Activated CD4-positive, alpha-beta T cell treated with anti-CD3 and anti-CD28 coated beads, Interleukin-2, amount 50 U/mL, for 24 hours (primary cell): ENCODE measurements at places on chromosomes 11 and 22.

GRCh38 chr22:41762980-41763779 lies 37.3 kb upstream of the CCDC134 start:
- DNase-seq = no peak

DNA sequence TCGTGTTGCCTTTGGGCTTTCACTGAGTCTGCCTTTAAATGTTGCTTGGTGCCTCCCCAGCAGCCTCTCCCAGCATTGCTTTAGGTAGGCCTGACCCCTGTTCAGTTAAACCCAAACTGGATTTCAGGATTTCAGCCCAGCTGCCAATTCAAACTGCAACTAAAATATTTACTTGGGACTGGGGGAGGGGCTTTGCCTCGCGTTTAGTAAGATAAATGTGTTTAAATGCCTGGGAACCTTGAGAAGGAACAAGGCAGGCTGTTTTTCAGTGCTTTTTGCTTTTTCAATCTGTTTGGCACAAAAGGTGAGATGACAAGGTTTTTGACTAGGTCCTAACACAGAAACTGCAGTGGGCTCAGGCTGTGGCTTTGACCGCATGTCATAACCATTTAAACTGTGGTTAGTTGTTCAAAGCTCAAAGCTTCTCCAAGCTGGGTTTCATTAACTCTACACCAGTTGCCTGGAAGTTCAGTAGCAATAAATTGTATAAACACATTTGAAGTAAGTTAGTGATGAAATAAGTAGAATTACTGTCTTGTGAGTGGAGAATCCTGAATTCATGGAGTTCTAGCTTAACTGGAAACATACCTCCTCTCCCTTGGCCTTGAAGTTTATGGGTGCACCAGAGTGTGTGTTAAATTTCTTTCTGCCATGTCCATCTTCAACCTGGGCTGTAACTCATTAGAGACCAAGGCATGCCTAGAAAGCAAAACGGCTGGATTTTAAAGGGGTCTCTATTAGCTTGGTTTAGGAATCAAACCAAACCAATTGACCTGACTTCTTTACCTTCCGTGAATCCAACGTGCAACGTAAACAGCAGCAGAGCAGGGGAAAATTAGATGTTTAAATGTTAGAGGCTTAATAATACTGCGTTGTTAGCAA lies 3.6 kb downstream of the PKNOX2 start:
- DNase-seq = no peak

GRCh38 chr11:11583801-11584529 lies 37.8 kb downstream of the GALNT18 start:
- no peak for DNase-seq

- DNase-seq = no peak
These were observed 84.1 kb downstream of the PDE2A start for GRCh38 chr11:72589802-72590761.

DNA sequence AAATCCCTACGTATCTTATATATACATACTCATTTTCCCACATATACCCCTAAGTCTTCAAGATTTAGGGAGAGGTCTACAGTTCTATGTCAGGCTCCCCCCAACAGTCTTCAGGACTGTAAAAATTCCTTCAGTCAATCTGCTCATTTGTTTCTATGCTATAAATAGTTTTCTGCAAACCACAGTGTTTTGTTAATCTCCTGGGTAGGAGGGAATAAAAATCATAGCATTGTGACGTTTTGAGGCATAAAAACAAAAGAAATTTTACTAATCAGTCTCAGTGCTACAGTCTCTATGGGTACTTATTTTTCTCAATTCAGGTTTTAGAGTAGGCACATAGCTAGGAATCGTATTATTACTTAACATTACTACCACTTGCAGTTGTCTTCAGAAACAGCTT lies 552.8 kb upstream of the LRRC4C start:
- no peak for DNase-seq
